Stimulated activated CD4-positive, alpha-beta T cell treated with anti-CD3 and anti-CD28 coated beads, Interleukin-12 subunit alpha, Interleukin-12 subunit beta, amount 100 ng/mL, for 48 hours (primary cell): ENCODE measurements at places on chromosomes 11 and 22.
A peak's percentile ranks its signal among the peaks of the same experiment; 100 is the strongest.

GRCh38 chr22:20407829-20408228 lies 13.9 kb downstream of the ZNF74 start:
- DNase-seq = no peak

- DNase-seq = no peak
Measured at GRCh38 chr11:132909021-132909606, 623.2 kb downstream of the OPCML start.

- no peak for DNase-seq
Measured at GRCh38 chr22:41919357-41920224, 4.7 kb upstream of the SHISA8 start.

DNA sequence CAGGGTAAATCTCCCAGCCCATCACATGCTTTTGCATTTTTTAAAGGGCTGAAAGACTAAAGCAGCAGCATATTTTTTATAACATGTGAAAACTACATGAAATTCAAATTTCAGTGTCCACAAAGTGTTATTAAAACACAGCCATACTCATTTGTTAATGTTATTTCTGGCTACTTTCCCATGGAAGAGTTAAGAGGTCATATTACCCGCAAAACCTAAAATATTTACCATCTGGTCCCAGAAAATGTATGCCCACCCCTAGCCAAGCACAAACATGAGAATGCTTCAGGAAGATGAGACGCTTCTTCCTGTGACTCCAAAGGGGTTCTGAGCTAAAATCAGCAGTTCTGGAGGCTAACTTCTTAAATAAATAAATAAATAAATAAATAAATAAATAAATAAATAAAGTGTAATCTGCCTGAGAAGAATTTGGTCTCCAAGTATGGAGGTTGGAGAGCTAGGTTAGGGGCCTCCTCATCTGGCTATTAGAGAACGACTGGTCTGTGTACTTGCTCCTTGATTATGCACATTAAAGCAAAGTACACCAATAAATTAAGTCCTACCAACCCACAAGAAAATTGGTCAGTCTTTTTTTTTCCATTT lies 9.7 kb downstream of the IMMP1L start:
- DNase-seq = no peak

DNA sequence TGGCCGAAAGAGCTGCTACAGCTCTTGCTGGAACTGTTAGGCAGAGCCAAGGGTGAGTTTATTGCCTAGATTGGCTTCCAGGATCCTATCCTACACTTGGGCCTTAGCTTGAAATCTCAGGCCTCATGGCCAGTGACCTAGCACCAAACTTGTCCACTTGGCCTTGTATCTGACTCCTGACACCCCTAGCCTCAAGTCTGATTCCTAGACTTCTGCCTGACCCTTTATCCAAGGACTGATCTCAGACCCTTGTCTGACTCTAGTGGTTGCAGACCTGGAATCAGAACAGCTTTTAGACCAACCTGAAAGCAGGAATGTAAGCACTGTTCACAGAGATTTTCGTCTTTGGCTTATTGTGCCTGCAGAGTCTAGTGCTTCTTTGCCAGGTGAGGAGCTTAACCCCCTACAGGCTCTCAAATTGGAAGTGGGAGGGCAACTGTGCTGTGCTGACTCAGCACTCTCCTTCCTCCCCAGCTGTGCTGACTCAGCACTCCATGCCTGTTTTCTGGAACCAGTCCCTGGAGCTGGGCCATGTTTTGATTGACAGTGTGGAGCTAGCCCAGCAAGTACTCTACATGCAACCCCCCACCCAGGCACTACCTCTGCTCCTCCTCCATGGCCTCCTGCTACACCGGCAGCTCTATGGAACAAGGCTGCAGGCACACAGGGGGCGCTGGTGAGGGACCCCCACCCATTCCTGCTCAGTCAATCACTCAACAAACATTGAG lies 35.1 kb downstream of the RRP8 start:
- DNase-seq = no peak

DNA sequence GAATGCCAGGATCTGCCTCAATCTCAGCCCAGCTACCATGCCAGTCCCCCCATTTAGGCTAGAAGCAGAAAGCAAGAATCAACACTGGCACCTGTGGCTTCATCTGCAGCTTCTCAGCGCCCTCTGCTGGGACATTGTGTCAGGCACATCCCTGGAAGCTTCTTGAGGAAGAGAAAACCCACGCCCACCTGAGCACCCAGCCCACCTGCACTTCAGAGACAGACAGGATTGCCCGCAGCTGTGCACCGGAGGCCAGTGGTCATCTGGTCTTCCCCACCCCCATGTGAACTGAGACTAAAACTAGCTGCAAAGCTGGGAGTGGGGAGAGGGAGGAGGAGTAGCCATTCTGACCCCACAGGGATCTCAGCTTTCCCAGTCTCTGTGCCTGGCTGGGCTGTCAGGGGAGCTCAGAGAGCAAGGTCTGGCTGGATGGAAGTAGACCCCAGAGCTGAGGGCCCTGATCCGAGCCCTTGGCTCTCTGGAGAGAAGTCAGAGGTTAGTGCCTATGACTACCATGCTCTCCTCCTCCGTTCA lies 66.8 kb downstream of the FEZ1 start:
- DNase-seq = peak; percentile 38
